K562 (cell line): ENCODE measurements at places on chromosomes 1 and 21. TPM values are rescaled to one million over a fixed set of nuclear protein-coding genes. Genes with fewer than 3 reads are reported as not detected.

Gene RNF186
- not detected in 2 replicates for total RNA-seq

Gene SH3BGR
- 14.8 and 17.5 TPM in 2 replicates for total RNA-seq

Gene TFF1
- total RNA-seq: 0.31 and 0.98 TPM in 2 replicates

DNA sequence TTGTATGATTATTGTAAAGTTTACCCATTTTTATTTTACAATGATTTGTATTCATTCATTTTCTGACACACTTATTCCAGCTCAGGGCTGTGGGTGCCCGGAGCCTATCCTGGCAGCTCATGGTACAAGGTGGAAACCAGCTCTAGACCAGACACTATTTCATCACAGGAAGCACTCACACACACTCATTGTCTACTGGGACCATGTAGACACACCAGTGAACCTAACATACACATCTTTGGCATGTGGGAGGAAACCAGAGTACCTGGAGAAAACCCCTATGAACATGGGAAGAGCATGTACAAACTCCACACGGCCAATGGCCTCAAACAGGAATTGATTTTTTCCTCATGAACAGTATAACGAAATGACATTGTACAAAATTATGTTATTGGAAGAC, 2.4 kb downstream of the DTL start:
- DNase-seq: no peak

GRCh38 chr1:34984435-34984792, 733 bp downstream of the TMEM35B start:
- no peak for DNase-seq

DNA sequence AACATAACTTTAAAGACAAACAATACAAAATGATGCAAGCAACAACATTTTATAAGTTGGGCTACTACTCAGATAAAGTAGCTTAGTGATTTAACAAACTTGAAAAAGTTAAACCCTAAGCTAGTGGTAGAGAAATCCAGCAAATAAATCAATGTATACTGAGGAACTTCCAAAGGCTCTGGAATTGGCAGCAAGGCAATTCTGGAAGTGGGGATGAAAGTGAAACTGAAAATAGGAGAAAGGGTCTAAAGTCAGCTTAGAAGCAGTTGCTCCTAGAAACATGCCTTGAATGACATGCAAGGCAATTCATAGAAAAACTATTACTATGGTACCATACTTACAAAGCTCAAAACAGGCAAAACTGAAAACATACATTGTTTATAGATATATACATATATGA, 90.0 kb upstream of the CAMK1G start:
- DNase-seq: no peak
